ENCODE measurements at places on chromosomes 16 and 17. TPM values are rescaled to one million over a fixed set of nuclear protein-coding genes. Genes with fewer than 3 reads are reported as not detected.
A peak's percentile ranks its signal among the peaks of the same experiment; 100 is the strongest.

GRCh38 chr16:72092832-72093447 is 480 bp downstream of the TXNL4B start:
- DNase-seq = peak; percentile 45
- H3K36me3 ChIP-seq = peaks cover 5% of the 10 kb centered on the region
- no peak overlapping the region for H3K27ac ChIP-seq
- H3K4me1 ChIP-seq = peaks cover 14% of the 10 kb centered on the region
- no peaks in the 10 kb centered on the region for H3K27me3 ChIP-seq
- peak overlapping the region; percentile 89 for H3K4me3 ChIP-seq

The TTLL6 gene
- total RNA-seq = 1.9 TPM

DNA sequence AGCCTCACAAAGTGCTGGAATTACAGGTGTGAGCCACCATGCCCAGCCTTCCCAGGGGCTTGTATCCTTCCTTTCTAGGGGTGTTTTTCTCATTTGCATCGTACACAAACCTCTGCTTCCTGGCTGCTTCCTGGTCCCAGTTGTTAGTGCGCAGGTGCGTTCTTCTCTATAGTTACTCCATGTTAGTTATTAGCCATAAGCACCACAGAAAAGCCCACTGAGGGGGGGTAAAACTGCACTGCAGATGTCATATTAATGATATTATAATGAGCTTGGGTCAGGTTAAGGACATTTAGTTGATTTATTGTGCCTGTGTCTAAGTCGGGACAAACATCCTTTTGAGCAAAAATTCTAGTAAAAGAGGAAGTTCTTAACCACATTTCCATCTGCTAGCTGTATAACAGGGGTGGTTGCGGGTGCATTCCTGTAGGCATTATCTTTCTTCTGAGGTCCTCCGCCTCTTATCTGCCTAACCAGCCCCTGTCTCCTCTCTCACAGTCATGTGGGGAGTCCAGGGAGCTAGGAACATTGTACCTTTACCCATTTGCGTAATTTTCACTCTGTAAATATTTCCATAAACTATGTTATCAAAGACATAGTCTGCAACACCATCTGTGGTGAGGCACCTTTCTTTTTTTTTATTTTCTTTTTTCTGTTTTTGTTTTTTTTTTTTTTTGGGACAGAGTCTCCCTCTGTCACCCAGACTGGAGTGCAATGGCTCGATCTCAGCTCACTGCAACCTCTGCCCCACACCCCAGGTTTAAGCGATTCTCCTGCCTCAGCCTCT is 23.6 kb upstream of the ATF7IP2 start:
- no peak for DNase-seq
- H3K36me3 ChIP-seq = no peaks in the 10 kb centered on the region
- H3K4me3 ChIP-seq = no peak overlapping the region
- no peaks in the 10 kb centered on the region for H3K27me3 ChIP-seq
- H3K27ac ChIP-seq = no peak overlapping the region
- H3K4me1 ChIP-seq = no peaks in the 10 kb centered on the region

The CHST4 gene
- total RNA-seq = 16.7 TPM

The PRSS36 gene
- total RNA-seq = 1.3 TPM

The CCL2 gene
- 4.9 TPM for total RNA-seq

DNA sequence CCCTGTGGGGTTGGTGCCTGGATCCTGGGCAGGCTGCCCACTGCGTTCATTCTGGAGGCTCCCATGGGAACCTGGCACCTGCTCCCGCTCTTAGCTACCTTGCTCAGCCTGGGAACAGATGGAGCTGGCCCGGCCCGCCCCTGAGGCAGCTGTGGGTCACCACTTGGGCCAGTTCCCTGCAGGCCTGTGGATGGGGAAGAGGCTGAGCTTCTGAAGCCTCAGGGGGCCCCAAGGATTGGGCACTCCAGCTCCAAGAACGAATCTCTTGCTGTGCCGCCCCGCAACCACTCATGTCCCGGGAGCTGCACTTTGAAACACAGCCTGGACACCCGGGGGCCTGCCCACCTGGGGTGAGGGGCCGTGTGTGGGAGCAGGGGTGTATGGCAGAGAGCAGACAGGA is 37.7 kb downstream of the BAHCC1 start:
- DNase-seq = no peak
- H3K27ac ChIP-seq = no peak overlapping the region
- H3K36me3 ChIP-seq = no peaks in the 10 kb centered on the region
- no peaks in the 10 kb centered on the region for H3K4me1 ChIP-seq

The PIPOX gene
- 42.8 TPM for total RNA-seq

DNA sequence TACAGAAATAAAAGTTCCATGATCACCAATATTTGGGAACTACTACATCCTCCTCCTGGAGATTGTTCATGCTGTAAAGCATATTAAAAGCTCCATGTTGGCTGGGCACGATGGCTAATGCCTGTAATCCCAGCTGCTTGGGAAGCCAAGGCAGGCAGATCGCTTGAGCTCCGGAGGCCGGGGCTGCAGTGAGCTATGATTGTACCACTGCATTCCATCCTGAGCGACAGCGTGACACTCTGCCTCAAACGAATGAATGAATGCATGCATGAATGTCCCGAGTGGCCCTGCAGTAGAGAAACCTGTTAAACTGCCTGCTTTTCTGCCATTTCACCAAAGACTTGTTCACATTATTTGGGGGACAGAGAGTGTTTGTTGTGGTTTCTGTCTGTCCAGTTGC is 15.0 kb downstream of the CNEP1R1 start:
- H3K4me3 ChIP-seq = no peak overlapping the region
- H3K27me3 ChIP-seq = no peaks in the 10 kb centered on the region
- peaks cover 5% of the 10 kb centered on the region for H3K4me1 ChIP-seq
- DNase-seq = peak; percentile 13
- no peak overlapping the region for H3K27ac ChIP-seq
- peaks cover 15% of the 10 kb centered on the region for H3K36me3 ChIP-seq

- no peak overlapping the region for H3K27ac ChIP-seq
- H3K27me3 ChIP-seq = no peaks in the 10 kb centered on the region
- peaks cover 7% of the 10 kb centered on the region for H3K4me1 ChIP-seq
- no peaks in the 10 kb centered on the region for H3K36me3 ChIP-seq
- no peak for DNase-seq
Measured at GRCh38 chr17:77099997-77100396, 40.8 kb upstream of the SEC14L1 start.

The SKA2 gene
- 50.5 TPM for total RNA-seq

The GPRC5B gene
- total RNA-seq = 82.5 TPM

The HOXB4 gene
- total RNA-seq = not detected

The SLC38A8 gene
- not detected for total RNA-seq

The SLC5A10 gene
- not detected for total RNA-seq

DNA sequence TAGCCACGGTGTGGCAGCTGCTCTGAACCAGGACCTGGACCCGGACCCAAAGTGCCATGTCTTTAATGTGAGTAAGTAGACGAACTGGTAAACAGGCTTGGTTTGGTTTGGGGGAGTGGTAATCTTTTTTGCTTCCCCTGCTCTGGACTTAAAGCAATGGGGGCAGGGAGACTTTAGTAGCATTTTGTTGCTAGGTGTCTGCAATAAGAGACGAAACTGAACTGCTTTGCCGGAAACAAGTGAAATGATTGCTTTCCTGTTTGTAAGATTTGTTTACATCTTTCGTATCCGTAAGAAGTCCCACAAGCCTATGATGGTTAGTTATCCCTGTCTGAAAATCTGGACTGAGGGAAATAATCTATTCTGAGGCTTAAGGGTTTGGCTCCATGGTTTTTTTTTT is 21.5 kb downstream of the PRCD start:
- H3K27me3 ChIP-seq = no peaks in the 10 kb centered on the region
- peak overlapping the region; percentile 97 for H3K4me3 ChIP-seq
- peaks cover 42% of the 10 kb centered on the region for H3K36me3 ChIP-seq
- no peak for DNase-seq
- peak overlapping the region; percentile 89 for H3K27ac ChIP-seq

The KDM8 gene
- 5.1 TPM for total RNA-seq

DNA sequence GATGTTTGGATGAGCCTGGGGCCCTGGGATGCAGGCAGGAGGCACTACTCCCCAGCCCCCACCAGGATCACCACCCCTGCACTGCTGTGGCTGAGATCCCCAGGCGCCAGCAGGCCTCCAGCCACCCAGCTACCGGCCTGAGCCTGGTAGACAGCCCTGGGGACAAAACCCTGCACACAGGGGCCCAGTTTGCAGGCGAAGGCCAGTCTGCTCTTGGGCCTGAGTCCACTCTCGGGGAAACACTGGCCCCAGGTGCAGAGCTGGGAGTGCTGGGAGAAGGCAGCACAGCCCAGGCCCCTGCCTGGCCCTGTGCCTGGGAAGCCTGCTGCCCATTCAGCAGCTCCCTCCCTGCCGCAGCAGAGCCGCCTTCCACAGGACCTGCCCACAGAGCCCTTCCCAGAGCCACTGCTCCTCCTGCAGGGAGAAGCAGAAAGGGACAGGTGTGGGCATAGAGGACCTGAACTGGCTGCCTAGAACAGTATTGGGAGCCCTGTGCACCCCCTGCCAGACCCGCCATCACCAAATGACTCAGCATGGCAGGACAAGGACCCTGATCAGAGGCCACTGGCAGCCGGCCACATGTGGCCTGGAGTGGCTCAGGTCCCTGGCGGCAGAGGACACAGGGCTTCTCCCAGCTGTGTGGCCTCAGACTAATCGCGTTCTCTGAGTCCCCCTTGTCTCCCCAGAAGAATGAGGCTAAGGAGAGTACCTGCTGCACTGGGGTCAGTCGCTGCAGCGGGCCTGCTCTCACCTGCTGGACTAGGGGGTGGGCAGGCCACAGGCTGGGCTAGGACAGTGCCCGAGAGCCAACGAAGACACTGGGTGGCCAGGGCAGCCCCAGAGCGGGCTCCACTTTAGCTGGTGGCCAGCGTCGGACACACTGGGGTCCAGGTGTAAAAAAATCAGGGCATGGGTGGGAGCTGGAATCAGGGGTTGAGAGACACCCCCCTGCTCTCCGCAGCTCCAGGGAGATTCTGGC is 10.7 kb downstream of the MSRB1 start:
- no peak overlapping the region for H3K27ac ChIP-seq
- no peaks in the 10 kb centered on the region for H3K36me3 ChIP-seq
- peak; percentile 72 for DNase-seq

GRCh38 chr17:75853433-75853832 is 1.7 kb downstream of the WBP2 start:
- no peak for DNase-seq
- H3K4me1 ChIP-seq = peaks cover 6% of the 10 kb centered on the region
- H3K27me3 ChIP-seq = no peaks in the 10 kb centered on the region
- peaks cover 7% of the 10 kb centered on the region for H3K36me3 ChIP-seq

DNA sequence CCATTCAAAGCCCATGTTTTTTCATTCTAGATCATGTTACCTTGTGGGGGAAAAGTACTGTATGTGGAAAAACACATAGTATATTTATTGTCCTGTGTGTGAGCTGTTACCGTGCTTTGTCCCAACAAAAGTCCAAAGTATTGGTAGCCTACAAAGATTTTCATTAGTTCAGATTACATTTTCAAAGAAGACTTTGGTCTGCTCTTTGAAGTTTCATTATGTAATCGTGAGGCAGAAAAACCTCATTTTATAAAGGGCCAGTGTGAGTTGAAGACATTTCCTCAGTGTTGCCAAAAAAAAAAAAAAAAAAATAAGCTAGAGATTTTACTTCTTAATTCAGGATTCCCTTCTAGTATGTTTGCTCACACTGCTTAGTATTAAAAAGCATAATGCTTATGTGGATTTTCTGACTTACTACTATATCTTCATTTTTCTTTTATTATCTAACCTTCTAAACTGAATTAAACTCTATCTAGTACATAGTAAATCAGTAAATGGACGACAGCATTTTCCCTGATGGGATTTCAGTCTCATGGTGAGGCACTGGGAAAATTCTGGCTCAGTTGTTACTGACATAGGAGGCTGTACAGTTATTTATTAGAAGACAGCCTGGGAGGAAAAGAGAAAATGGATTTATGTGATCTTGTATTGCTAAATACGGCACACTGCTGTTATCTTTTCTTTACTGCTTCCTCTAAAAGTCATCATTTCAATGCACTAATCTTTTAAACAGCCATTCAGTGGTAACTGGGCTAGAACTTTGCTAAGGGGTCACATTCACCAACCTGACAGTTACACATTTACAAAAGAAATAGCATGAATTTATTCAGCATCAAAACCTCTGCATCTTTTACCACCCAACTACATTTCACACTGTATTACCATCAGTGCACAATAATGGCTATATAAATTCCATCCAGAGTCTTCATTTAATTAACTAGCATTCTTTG is 100.6 kb downstream of the STXBP4 start:
- no peaks in the 10 kb centered on the region for H3K27me3 ChIP-seq
- H3K36me3 ChIP-seq = no peaks in the 10 kb centered on the region
- no peak for DNase-seq
- no peak overlapping the region for H3K27ac ChIP-seq
- H3K4me3 ChIP-seq = no peak overlapping the region

DNA sequence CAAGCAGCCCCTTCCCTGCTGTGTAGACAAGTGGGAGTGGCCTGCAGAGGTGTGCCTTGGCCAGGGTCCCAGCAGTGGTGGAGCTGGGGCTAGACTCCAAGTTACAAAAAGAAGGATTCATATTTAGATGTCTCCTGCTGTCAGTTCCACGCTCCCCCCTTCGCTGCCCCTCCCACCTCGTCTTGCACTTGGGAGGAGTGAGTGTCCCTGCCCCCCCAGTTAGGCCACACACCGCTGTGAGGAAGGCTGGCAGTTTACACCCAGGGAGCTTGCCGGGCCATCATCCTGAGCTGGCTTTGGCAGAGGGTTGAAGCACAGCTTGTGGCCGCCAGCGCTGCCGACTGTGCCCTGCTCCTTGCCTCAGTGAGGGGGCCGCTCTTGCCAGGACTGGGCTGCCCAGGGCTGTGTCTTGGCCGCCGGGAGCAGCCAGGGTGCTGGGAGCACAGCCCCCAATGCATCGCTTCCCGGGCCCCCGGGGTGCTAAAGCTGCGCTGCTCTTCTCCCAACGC is 44.3 kb downstream of the ELAC2 start:
- no peak overlapping the region for H3K27ac ChIP-seq
- H3K27me3 ChIP-seq = no peaks in the 10 kb centered on the region
- H3K4me3 ChIP-seq = peak overlapping the region; percentile 68
- DNase-seq = peak; percentile 42
- H3K4me1 ChIP-seq = peaks cover 16% of the 10 kb centered on the region

DNA sequence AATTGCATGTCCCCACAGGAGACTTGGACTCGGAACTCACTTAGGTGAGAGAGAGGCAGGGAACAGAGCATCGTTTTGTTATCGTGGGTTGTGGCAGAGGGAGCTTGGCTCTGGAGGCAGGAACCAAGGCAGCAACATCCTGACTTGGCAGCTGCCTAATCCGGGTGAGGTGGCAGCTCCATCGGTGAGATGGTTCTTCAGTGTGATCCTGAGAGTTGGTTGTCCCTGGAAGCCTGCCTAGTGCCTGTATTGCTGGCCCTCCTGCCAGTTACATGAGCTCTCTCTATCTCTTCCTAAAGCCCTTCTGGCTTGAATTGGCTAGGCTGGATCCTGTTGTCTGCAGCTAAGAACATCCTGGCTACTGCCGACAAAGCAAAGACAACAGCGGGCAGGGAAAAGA is 19.9 kb upstream of the SEC14L1 start:
- no peaks in the 10 kb centered on the region for H3K36me3 ChIP-seq
- no peak overlapping the region for H3K4me3 ChIP-seq
- no peaks in the 10 kb centered on the region for H3K4me1 ChIP-seq
- no peak overlapping the region for H3K27ac ChIP-seq
- H3K27me3 ChIP-seq = no peaks in the 10 kb centered on the region

GRCh38 chr17:82675476-82676245 is 22.8 kb downstream of the RAB40B start:
- no peak overlapping the region for H3K27ac ChIP-seq
- H3K4me3 ChIP-seq = no peak overlapping the region
- no peak for DNase-seq
- H3K36me3 ChIP-seq = no peaks in the 10 kb centered on the region
- no peaks in the 10 kb centered on the region for H3K27me3 ChIP-seq

The P3H4 gene
- 27.9 TPM for total RNA-seq

The MT1M gene
- 1.1 TPM for total RNA-seq
